HFFc6 (cell line): ENCODE measurements at places on chromosomes 1 and 21.

DNA sequence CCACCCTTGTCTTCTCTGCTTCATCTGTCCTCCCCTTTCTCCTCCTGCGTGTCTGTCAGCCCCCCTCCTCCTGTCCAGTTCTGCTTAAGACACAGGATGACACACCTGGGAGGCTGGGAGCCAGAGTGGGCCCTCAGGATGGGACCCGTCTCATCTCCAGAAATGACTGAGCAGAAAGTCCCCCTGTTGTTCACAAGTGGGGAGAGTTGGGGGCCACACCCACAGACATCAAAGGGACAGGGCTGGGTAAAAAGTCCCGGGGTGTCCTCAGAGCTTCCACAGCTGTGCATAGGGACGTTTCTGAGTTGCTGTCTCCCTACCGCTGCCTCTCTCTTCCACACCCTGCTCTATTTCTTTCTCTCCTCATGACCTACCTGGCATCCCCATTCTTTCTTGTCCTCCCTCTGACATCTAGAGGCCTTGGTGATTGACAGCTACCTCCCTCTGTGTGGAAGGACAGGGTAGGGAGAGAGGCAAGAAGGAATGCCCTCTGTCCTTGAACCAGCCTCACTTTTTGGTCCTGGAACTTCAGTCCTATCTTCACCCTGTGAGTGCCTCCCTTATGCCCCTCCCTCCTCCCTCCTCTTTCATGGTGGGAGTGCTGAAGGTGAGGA lies 19.5 kb upstream of the SH2D2A start:
- DNase-seq: no peak

DNA sequence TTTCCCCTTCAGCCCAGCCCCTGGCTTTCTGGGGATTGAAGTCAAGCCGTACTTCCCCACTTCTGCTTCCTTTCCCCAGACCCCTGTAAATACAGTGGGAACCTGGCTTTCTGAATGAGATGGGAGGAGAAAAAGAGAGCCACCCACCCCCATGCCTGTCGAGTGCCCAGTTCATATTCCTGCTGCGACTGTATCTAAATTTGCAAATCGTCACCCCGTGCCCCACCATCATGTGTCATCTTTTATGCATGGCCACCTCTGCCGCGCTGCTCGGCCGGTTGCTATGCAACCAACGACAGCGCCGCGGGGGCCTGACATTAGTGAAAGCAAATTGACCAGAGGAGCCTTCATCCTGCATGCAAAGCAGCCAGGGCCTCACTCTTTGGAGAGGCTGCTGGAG lies 143.0 kb downstream of the ELAVL4 start:
- DNase-seq: no peak

- DNase-seq: no peak
These were observed 20.7 kb upstream of the RBM34 start for GRCh38 chr1:235181561-235182245.

- no peak for DNase-seq
These were observed 297.2 kb downstream of the TGFB2 start for GRCh38 chr1:218642033-218642948.

DNA sequence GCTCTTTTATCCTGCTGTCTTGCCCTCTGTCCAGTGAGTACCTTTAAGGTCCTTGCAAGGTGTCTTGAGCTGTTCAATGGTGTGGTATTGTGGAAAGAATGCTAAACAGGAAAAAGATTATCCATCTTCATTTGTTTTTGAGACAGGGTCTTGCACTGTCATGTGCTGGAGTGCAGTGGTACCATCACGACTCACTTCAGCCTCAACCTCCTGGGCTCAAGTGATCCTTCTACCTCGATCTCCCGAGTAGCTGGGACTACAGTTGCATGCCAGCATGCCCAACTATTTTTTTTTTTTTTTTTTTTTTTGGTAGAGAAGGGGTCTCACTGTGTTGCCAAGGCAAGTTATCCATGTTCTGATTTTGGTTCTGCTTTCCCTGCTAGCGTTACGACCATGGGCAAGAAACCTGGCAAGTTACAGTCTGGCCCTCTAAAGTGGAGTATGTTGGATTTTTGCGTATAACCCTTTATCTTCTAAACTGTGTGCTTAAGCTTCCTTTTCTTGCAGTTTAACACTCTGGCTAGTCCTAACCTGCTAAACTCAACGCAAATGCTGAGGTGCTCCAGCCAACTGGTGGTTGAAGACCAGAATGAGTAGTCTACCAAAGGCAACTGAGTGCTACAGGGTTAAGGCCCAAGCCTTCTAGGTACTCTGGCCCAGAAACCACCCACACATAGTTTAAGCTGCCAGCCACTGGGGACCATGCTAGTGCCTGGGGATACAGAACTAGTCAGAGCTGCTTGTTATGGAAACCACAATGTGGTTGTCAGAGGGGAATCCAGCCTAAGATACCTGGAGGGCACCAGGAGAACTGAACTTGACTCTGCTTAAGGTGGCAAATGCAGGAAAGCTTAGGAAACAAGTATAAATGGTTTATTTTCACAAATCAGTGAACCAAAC lies 7.9 kb downstream of the RPL11 start:
- no peak for DNase-seq

- DNase-seq: peak; percentile 7
These were observed 18.7 kb upstream of the KANK4 start for GRCh38 chr1:62337706-62338631.

GRCh38 chr21:44716984-44717383 lies 5.6 kb upstream of the TSPEAR start:
- DNase-seq: no peak

DNA sequence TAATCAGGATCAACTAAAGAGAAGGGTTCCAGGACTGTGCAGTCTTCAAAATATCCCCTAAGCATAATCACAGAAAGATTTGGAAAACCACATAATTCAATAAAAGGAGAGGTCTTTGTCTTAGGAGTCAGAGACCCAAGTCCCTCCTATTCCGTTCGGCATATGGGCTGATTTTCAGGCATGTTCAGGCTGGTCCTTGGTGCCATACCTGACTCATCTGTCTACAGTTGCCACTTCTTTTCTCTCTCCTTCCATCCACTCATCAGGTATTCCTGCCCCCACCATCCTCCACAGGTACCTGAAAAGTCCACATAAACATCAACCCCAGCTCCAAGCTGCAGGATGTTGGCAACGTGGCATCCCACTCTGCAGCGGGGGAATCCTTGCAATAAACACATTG lies 29.7 kb upstream of the RPL11 start:
- DNase-seq: no peak
